ENCODE measurements at places on chromosomes 7 and 10.

DNA sequence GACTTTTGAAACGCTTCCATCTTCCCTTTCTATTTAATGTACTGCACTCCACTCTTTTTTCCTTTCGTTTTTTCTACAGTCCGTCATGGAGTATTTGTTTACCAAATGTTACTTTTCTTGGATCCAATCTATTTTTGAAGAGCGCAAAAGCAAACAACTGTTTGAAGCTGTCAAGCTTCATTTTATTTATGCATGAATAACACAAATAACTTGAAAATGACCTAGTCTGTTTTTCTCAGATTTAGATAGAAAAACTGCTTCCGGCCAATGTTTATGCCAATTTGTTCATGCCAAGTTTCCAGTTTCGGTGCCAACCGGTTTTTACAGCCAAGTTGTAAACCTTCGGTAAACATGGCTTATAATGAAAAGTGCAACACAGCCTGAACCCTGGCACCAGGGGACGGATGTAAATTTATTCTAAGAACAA is 150.9 kb upstream of the KLF6 start:
- no peak for DNase-seq

GRCh38 chr7:43557831-43558495 is 24.9 kb upstream of the STK17A start:
- no peak for DNase-seq

- no peak for DNase-seq
These were observed 73.9 kb upstream of the TNRC18 start for GRCh38 chr7:5497295-5498103.

GRCh38 chr7:74269757-74270277 is 15.6 kb upstream of the RFC2 start:
- DNase-seq = peak; percentile 47

DNA sequence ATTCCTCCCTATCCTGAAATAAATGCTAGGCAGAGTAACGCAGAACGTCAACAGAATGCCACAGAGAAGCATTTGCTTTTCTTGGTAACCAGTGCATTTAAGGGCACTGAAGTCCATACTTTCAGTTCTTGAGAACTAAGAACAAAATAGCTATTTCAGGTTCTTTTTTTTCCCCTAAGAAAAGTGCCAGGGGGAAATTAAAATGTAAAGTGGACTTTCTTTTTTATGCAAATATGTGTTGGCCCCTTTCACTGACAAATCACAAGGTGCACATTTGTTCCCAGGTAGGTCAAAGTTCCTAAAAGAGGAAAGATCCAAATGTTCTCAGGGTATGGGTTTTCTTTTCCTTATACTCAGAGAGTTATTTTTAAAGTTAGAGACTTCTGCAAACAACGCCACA is 151.5 kb downstream of the HPSE2 start:
- no peak for DNase-seq

DNA sequence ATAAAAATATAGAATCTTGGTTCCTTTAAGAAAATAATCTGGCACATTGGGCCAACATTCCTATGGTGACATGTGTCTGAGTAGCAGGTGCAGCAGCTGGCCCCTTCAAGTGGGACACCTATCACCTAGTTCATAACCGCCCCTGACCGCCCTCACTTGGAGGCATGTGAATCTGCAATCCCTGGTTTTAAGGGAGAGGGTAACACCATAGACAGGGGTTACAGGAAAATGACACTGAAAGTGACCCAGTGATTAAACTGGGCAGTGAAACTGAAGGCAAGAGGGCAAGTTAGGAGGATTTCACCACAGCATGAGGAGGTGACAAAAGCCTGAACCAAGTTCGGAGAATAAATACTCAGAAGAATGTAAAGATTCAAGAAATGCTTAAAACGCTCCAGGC is 1.1 kb downstream of the RSU1 start:
- no peak for DNase-seq

DNA sequence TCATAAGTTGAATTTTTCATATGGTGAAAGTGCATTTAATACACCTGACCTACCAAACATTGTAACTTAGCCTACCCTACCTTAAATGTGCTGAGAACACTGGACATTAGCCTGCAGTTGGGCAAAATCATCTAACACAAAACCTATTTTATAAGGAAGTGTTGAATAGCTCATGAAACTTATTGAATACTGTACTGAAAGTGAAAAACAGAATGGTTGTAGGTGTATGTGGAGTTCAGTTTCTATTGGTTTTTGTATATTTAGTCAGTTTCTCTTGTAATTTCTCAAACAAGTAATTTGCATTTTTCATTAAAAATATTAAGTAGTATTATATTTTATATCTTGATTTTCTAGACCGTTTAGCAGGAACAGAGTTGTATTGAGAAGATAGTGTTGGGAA is 15.3 kb downstream of the CCDC7 start:
- DNase-seq = no peak

DNA sequence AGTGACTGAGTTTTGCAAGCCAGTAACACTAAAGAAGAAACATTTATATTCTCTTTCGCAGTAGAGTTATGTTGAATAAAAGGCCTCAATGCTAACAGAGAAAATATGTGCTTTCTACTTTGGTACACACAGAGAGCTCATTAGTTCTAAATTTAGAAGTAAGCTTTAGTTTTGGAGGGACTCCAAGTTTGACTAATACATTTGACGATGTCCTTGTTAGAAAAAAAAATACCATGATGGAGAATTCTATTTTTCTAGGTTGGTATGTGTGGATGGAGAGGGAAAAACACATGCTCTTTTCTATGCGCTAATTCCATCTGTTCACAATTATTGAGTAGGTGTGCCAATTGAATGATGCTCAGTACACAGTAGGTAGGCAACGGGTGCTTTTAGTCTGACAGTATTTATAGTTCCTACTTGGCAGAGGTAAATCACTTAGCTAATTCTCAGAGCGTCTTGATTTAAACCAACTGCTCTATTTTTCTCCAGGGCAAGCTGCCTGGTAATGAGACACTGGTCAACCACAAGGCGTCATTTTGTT is 327.2 kb upstream of the AKR1E2 start:
- no peak for DNase-seq

DNA sequence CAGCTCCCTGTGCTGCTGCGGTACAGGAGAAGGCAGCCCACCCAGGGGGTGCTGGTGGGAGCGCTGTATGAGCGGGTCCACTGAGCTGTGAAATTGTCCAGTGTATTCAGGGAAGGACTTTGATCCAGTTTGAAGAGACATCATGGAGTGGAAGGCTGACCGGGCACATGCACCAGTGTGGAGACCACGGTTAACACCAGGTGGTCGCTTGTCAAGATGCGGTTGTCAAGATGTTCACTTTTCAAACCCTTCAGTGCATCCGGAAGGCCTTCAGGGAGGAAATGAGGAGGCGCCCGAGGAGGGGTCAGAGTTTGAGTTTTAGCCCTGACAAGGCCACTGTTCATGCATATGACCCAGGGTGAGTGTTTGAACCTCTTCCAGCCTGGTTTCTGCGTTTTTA is 6.1 kb downstream of the DOCK1 start:
- DNase-seq = no peak

GRCh38 chr7:135917721-135918120 is 59.4 kb downstream of the MTPN start:
- no peak for DNase-seq

GRCh38 chr10:89591796-89592271 is 53.2 kb downstream of the PANK1 start:
- no peak for DNase-seq

All from activated T-cell treated with anti-CD3 and anti-CD28 coated beads for 4 hours (primary cell).